Hepatocyte (in vitro differentiated cells): ENCODE measurements at places on chromosomes 1 and 21. TPM values are rescaled to one million over a fixed set of nuclear protein-coding genes. Genes with fewer than 3 reads are reported as not detected.

- no peak for DNase-seq
Observed at GRCh38 chr1:205500240-205501233, 3.9 kb upstream of the CDK18 start.

DNA sequence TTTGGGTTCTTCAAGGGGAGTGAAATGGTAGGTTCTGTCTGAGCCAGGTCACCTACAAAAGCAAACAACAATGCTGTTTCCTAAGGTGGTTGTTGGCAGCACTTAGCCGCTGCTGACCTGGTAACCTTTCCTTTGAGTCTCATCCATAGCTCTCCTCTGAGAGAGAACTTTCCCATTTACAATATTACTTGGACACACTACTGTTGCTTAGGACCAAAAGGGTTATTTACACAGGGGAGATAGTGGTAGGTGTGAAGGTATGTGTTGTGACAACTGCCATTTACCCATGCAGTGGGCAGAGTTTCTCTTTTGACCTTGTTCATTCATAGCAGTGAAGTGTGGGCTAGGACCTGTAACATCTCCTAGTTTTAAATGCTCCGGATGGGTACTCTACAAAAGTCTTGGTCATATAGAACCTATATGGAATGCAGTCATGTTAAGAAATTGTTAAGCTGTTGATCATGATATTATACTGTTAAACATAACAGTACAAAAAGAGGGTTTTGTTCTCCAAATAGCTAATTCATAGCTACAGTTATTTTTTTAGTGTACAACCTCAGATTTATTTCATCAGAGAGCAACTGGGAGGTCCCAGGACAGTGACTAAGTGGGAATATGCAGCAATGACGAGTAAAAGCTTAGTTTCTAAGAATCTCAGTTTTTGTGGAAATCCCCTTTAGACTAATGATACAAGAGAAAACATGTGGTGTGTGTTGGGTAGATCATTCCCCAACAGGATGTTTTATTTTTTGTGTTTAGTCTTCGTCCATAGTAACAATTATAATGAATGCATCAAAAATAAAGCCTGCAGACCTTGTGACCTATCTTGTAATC lies 219.7 kb downstream of the NFIA start:
- no peak for DNase-seq

DNA sequence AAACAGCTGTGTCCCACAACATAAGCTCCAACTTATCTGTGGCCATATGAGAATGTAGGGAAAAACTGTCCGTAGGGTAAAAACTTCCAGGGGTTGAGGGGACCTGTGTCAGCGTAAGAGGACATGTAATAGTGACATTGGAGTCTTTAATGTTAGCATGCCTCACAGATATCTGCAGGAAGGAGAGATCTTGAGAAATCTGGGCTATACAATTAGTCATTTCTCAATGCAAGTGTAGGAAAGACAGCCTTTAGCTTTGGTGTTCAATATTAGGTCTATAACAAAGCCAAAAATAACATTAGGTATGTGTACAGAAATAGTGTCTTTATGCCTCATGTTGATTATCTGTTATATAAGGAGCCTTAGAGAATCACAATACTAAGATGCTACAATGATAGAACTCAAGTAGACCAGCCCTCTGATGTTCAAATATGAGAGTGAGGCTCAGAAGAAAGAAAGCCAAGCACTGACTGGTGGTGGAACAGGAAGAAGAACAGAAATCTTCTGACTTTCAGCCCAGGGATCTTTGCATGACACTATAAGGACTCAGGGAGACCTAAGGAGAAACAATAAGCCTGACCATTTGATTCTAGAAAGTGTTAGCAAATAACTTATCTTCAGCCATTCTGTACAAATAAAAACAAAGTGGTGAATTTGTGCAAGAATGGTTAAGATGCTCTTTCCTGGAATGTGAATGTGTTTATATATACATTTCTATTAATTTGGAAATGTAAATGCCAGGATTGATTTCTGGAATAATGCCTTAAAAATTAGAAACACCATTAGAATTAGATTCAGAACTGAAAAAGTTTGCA lies 152.6 kb downstream of the ZC3H11B start:
- DNase-seq, result no peak

GRCh38 chr1:46284597-46285564 lies 18.5 kb downstream of the LRRC41 start:
- peak; percentile 26 for DNase-seq

GRCh38 chr1:39625462-39626273 lies 13.8 kb downstream of the HEYL start:
- peak; percentile 79 for DNase-seq

- DNase-seq, result no peak
Observed at GRCh38 chr1:156624814-156625435, 5.7 kb downstream of the HAPLN2 start.

G0S2 gene
- 31.5 and 32.2 TPM in 2 replicates for polyA plus RNA-seq

SLC5A9 gene
- polyA plus RNA-seq, result 19.1 and 26.5 TPM in 2 replicates
